Stimulated activated naive CD4-positive, alpha-beta T cell (primary cell): ENCODE measurements at places on chromosomes 11 and 22.

- DNase-seq = no peak
Measured at GRCh38 chr22:28514321-28514821, 165.3 kb downstream of the TTC28 start.

DNA sequence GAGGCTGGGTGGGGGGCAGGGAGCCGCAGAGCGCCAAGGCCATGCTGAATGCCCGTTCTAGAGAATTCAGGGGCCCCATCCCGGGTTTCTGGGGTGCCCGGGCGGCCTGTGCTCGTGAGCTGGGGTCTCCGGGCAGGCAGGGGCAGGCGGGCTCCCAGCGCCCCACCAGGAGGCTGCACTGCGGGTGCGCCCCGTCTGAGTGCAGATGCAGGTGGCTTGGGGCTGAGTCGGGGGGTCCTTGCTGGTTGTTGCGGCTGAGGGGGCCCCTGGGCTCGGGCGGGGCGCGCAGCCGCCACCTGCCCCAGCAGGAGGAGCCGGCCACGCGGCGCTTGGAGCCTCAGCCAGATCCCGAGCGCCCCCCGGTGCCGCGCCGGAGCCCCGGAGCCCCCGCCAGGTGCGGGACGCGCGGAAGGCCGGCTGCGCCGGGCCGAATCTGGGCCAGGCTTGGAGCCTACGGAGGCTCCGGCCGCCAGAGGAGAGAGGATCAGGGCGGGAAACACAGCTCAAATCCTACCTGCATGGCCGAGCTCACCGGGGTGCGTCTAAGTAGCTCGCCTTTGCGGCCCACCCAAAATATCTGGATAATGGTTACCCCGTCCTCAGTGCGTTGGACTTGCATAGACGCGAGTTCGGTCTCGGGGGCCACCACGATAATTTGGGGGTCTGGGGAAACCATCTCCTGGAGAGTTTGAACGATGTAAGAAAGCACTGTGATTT is 590 bp upstream of the IGF2 start:
- DNase-seq = no peak

DNA sequence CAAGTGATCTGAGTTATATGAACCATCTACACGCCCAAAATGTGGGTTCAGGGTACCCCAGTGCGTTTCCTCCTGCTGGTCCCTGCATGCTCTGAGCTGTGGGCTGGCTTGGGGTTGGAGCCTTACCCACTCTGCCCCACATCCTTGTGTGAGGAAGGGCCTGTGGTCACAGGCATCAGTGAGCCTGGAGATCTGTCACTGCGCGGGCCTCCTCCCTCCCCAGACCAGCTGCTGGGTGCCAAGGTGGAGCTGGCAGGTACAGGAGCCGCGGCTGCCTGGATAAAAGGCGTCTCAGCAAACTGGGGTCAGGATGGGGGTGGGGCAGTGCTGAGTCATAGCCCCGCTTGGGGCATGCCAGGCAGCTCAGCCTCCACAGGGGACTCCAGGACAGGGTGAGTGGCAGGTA is 17.9 kb downstream of the GNAZ start:
- no peak for DNase-seq

DNA sequence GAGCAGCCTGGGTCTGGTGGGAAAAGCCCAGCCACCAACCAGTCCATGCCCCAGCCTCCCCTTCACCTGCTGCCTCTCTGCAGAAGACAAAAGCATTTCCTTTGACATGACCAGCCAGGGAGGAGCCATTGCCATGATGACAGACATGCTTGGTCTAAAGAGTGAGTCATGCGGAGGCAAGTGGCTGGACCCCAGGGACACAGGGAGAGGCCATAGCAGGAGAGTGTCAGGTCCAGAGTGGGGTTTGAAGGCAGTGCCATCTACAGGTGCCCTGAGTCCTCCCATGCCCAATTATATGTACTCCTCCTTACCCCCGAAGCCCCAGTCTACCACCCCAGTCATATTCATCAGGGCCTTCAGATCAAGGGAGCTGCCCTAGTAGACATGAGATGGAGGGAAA is 67.4 kb downstream of the SCN3B start:
- DNase-seq = no peak
